ENCODE measurements at places on chromosomes 6 and 20. TPM values are rescaled to one million over a fixed set of nuclear protein-coding genes. Genes with fewer than 3 reads are reported as not detected.

- no peak for DNase-seq
Observed at GRCh38 chr6:5128351-5128750, 43.2 kb downstream of the PPP1R3G start.

GRCh38 chr6:13038315-13038714 lies 290.0 kb downstream of the TBC1D7 start:
- DNase-seq: no peak

DNA sequence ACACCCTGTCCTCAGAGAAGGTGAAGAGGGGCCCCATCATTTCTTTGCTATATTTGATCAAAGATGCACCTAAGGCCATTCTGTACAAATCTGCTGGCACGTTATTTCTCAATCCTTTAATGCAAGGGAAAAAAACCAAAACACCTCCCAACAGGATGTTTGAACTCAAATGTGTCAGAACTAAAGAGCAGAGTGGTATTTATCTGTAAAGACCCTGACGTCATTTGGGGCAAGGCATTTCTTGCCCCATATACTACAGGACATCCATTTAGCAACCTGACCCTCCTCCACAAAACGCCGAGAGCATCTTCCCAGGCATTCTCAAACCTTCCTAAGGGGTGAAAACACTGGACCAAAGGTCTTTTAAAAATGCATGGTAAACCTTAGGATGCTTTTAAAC lies 50.8 kb downstream of the ZMYND8 start:
- DNase-seq: no peak

DNA sequence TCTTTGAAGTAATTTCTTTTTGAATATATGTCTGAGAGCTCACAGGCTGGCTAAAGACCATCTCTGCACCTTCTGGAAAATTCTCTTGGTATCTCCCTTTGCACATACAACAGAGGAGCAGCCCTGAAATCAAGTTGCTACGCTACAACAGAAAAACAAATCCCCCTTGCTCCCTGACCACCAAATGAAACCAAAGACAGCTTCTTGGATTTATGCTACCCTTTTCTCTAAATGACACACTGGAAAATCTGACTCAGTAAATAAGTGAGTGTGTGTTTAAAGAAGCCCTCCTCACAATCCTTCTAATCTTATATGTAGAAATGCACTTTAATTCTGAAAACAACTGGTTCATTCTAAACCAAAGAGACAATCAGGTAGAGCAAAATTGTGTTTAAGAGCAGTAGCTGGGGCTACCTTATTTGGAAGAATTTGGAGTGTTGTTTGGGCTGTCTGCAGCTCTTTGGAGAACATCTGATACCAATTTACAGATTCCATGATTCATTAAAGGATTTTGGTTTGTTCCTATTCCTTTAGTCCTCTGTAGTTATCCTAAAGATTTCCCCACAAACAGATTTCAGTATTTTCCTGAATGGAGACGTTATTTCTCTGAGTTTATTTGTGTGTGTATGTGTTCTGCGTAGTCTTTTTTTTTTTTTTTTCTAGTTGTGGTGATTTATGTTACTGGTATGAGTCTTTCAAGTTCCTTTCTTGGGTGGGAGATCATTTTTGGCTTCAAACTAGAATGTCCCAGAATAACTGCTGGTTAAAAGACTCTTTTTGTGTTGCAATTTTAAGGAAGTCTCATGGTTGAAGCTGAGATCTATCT lies 36.4 kb upstream of the UTRN start:
- DNase-seq: no peak

- DNase-seq: no peak
Observed at GRCh38 chr6:1696463-1696850, 86.7 kb downstream of the FOXC1 start.

DNA sequence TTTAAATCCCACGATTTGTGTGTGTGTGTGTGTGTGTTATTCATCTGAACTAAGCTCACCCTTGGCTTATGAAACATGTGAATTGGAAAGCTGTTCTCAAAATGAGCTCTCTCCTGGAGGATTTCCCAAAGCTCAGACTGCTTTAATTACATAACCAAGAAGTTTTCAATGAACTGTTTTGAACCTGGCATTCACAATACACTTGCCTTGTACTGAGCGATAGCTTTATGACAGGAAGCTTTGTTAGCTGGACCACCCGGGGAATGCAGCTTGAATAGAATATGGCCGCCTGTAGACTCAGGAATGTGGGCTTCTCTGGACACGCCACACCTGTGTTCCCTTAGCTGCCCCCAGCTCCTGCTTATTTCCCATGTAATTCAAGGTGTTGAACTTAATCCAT lies 71.4 kb upstream of the PREP start:
- DNase-seq: no peak

GRCh38 chr20:20971810-20972209 lies 134.3 kb downstream of the LINC00237 start:
- DNase-seq: no peak

MYL9 gene
- not detected for total RNA-seq

LY6G6D gene
- total RNA-seq: not detected

GRCh38 chr20:47989957-47990356 lies 204.7 kb upstream of the SULF2 start:
- DNase-seq: no peak

GRCh38 chr20:17556837-17557674 lies 12.8 kb upstream of the DSTN start:
- no peak for DNase-seq

- no peak for DNase-seq
Observed at GRCh38 chr6:34301408-34301807, 52.6 kb upstream of the SMIM29 start.

PACSIN1 gene
- 0.64 TPM for total RNA-seq

DNA sequence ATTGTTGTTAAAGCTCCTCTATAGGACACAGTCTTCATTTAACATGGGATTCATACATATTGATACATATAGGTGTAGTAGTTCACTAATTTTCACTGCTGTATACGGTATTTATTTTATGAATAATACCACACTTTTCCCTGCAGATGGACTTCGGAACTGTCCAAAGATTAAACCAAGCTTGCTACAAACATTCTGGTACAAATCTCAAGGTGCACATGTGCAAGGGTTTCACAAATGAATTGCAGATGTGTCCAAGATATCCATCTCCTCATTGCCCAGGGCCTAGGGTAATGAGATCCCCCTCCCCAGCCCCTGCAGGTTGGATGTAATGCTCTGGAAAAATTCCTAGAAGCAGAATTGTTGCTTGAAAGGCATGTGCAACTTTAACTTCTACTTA lies 31.4 kb downstream of the DTNBP1 start:
- no peak for DNase-seq

- no peak for DNase-seq
Observed at GRCh38 chr6:97021194-97021593, 96.7 kb downstream of the KLHL32 start.

- DNase-seq: peak; percentile 42
Observed at GRCh38 chr20:58661598-58662473, 10.8 kb downstream of the STX16 start.

DNA sequence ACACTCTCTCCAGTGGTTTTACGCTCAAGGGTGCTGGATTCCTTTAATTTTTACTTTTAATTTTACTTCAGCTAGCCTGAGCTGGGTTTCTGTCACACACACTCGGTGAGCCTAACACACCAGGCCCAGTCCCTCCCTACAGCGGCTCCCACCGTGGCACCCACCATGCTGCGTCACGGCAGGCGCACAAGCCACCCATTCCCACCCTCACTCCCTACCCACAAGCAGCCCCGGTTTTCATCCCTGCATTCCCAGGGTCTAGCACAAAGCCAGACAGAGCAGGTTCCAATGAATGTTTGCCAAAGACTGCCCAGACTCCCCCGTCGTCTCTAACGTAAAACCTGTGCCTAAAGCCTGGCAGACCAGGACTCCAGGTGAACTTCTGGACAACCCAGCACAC lies 50.3 kb downstream of the MYH7B start:
- no peak for DNase-seq

GRCh38 chr6:31702405-31702818 lies 712 bp downstream of the ABHD16A start:
- DNase-seq: no peak

GRCh38 chr6:158783851-158784250 lies 35.3 kb downstream of the EZR start:
- no peak for DNase-seq

LCA5 gene
- total RNA-seq: 0.16 TPM

- DNase-seq: no peak
Observed at GRCh38 chr6:80771941-80772340, 665.5 kb downstream of the BCKDHB start.

DNA sequence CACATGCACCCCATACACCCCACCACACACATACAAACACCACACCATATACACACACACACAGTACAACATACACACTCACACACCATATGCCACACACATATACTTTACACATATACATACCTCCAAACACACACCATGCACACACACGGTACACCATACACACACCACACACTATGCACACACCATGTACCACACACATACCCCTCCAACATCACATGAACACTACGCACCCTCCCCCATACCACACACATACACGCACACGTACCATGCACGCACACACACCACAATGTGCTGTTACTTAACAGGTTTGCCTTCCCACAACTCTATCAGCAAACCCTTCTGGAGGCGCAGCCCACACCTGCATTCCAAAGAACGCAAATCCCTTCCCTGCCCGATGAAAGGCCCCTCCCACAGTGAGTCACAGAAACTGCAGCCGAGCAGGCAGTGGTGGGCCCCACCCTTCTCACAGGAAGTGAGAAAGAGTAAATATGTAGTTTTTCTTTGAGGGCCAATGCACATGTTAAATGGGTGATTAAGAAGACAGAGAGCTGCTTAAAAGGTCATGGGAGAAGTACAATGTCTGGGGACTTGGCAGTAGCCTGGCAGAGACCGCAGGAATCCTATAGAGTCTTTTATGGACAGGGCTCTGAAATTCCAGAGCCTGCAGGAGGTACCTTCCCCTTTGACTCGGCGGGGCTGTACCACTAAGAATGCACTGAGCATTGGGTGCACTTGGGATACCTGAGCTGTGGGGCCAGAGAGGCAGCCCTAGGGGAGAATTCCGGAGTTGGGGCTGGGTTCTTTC lies 34.1 kb upstream of the EZR start:
- DNase-seq: peak; percentile 86

TCP11 gene
- total RNA-seq: not detected

TSPO2 gene
- not detected for total RNA-seq

GRCh38 chr6:15434823-15435380 lies 189.0 kb downstream of the JARID2 start:
- DNase-seq: no peak

DNA sequence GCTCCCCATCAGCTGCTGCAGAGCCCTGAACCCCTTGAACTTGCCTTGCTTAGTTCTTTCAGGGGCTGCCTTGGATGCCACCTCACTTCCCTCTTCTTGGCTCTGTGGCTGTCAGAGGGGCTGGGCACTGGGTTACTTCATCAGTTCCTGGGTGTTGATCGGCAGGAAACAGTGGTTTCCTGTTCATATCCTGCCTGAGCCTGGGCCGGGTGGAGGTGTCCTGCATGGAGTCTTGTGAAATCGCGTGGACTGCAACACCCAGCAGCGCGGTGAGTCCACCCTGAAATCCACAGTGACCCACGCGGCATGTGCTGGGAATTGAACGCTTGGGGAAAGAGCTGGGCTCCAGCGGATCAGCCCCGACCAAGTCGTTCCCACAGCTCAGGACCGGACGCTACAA lies 97.5 kb downstream of the CDH26 start:
- DNase-seq: peak; percentile 47

DNA sequence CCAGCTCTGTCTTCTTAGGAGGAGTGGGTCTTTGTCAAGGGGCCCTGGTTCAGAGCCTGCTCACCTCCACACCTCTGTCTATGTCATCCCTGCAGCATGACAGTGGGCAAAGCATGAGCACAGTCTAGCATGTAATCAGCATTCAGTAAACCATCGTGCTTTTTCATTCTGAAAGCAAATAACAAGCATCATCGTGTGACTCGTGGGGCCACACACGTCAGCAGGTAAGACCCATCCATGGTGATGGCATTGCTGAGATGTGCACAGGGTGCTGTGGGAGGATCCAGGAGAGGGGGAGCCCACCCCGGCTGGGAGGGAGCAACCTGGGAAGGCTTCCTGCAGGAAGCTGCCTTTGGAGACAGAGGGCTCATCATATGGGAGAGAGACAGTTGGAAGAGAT lies 106.7 kb downstream of the TMEM242 start:
- DNase-seq: no peak

GRCh38 chr6:97218912-97219311 lies 64.1 kb downstream of the MMS22L start:
- DNase-seq: no peak

DNA sequence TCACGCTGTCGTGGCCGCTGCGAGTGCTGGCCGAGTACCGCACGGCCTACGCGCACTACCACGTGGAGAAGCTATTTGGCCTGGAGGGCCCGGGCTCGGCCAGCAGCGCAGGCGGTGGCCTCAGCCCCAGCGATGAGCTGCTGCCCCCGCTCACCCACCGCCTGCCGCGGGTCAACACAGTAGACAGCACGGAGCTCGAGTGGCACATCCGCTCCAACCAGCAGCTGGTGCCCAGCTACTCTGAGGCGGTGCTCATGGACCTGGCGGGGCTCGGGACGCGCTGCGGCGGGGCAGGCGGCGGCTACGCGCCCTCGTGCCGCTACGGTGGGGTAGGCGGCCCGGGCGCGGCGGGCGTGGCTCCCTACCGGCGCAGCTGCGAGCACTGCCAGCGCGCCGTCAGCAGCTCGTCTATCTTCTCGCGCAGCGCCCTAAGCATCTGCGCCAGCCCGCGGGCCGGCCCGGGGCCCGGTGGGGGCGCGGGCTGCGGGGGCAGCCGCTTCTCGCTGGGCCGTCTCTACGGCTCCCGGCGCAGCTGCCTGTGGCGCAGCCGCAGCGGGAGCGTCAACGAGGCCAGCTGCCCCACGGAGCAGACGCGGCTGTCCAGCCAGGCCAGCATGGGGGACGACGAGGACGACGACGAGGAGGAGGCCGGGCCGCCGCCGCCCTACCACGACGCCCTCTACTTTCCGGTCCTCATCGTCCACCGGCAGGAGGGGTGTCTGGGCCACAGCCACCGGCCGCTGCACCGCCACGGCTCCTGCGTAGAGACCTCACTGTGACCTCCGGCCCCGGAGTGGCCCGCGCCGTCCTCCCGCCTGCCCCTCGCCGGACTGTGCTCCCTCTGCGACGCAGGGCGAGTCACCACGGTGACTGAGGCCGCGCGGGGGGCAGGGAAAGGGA lies 5.7 kb downstream of the TMEM151B start:
- no peak for DNase-seq

CEBPB gene
- total RNA-seq: 29.1 TPM

DNA sequence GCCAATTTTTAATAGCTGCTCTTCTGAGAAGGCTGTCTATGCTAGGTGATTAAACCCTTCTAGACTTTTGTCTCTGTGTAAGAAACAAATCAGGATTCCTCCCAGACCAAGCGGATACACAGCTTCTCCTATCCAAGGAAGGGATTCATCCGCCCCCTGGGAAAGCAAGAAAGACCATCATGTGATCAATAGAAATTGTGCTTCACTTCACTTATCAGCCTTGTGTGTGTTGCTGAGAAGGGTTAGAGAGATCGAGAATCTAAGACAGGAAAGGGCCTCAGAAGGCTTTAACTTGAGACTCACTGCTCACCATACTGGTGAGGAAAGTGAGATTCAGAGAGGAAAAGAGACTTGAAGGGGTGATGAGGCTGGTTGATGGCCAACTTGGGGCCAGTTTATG lies 1.5 kb downstream of the ABCC10 start:
- no peak for DNase-seq

All from CD8-positive, alpha-beta memory T cell (primary cell).